ENCODE measurements at places on chromosomes 6 and 20. TPM values are rescaled to one million over a fixed set of nuclear protein-coding genes. Genes with fewer than 3 reads are reported as not detected.

DNA sequence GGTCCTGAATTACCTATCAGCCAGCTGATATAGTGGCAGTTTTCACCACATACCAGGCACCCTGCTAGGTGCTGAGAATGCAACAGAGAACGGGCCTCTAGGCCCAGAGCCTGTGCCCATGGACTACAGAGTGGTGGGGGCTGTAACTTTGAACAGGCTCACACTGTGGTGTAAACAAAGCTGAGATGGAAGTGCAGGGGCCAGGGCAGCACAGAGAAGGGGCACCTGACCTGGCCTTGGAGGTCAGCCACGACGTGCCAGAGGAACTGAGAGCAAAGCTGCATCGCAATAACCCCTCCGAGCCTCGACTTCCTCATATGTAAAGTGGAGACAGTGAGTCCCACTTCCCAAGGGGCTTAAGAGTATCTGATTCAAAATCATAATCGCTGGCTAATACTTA is 105.8 kb downstream of the MAFB start:
- no peak for DNase-seq

GRCh38 chr6:137320271-137320670 is 101.1 kb upstream of the IFNGR1 start:
- DNase-seq = no peak

DNA sequence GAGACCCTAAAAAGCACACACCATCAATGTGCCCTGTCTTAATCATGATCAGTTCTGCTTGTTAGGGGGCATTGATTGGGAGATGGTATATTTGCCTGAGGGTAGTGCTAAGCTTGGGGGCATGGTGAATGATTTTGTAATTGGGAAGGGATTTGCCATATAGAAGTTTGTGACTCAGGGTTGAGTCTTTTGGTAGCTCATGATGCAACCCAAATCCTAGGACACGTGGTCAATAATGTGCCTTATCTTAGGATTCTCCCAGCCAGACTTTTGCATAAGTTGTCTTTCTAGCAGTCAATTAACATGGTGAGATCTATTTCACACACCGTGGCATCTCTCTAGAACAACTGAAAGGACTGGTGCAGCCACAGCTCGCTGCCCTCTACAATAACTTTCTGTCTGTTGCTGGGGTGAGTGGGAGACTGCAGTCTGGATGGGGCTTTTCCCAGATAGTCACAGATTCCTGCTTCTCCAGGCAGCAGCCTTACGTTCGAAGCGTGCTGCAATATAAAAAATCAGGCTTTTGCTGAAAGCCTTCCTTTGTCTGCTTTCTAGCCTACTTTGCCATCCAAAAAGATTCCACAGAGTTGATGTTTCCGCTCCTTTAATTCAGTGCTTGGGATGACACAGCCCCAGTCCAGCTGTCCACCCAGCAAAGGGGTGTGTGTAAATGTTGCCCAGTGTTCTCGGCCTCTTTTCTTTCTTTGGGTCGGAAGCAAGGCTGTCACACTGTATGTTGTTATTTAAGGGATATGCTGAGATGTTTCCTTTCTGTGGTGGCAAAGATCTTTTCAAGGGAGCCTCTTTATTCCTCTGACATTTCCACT is 58.9 kb downstream of the ID4 start:
- DNase-seq = no peak

DNA sequence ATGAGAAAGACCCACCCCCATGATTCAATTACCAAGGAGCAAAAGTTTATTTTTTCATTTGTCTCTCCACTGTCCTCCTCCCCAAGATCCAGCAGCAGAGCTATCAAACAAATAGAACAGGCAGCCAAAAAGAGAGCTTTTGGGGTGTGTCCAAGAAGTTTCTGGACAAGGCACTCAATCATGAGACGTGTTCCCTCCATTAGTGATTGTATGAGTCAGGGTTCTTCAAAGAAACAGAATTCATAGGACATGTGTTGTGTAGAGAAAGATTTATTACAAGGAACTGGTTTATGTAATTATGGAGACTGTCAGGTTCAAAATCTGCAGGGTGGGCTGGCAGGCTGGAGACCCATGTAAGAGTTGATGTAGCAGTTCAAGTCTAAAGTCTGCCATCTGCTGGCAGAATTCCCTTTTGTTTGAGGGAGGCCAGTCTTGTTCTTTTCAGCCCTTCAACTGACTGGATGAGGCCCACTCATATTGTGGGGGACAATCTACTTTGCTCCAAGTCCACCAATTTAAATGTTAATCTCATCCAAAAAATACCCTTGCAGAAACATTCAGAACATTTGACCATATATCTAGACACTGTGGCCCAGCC is 248.1 kb upstream of the OPRM1 start:
- peak; percentile 2 for DNase-seq

DNA sequence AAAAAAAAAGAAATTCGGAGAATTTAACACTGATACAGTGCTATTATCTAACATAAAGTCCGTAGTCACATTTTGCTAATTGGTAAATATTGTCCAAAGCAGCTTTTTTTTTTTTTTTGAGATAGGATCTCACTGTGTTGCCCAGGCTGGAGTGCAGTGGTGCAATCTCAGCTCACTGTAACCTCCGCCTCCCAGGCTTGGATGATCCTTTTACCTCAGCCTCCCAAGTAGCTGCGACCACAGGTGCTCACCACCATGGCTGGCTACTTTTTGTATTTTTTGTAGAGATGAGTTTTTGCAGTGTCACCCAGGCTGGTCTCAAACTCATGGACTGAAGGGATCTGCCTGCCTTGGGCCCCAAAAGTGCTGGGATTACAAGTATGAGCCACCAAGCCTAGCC is 15.9 kb downstream of the MTO1 start:
- DNase-seq = no peak

- no peak for DNase-seq
Observed at GRCh38 chr6:26482338-26482737, 17.8 kb upstream of the BTN1A1 start.

GRCh38 chr20:37801921-37802320 is 101.0 kb upstream of the VSTM2L start:
- DNase-seq = no peak

DNA sequence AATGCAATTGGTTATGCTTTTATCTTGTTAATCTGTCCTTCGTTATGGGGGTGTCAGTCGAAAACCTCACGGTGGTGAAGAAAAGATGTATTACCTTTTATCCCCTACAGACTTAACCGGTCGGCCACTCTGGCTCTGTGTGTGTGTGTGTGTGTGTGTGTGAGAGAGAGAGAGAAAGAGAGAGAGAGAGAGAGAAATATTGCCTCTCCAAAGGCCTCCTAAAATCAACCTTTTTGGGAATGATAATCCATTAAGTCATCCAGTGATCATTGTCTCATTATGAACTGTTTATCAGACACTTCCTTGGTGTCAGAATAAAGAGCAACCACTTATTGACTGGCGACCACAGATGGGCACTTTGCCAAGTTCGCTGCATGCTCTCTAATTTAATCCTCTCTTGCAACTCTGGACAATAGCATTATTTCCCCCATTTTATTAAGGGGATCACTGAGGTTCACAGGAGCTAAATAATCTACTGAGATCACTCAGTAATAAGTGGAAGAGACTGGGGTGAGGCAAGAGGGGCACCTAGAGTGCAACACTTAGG is 30.7 kb downstream of the SLC35D3 start:
- DNase-seq = no peak

- no peak for DNase-seq
Observed at GRCh38 chr20:17795003-17795402, 95.2 kb downstream of the BANF2 start.

DNA sequence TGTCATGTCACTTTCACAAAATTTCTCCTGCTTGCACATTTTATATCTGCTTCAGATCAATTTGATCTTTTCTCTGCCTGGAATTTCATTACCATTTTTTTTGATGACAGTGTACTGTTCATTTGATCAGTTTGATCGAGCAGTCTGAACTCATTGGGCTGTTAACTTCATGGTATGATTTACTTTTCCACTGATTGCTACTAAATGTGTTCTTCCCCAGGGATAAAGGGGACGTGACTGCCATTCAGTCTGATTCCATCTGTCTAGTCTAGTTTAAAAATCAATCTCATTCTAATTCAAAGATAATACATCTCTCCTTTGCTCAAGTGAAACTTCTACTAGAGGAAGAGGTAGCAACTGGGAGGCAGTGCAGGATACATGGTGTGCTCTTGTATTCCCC is 21.1 kb downstream of the LAMP5 start:
- DNase-seq = no peak

- DNase-seq = no peak
Observed at GRCh38 chr20:49915118-49915379, 280 bp downstream of the SPATA2 start.

- DNase-seq = no peak
Observed at GRCh38 chr6:144400321-144400720, 115.2 kb downstream of the UTRN start.

DNA sequence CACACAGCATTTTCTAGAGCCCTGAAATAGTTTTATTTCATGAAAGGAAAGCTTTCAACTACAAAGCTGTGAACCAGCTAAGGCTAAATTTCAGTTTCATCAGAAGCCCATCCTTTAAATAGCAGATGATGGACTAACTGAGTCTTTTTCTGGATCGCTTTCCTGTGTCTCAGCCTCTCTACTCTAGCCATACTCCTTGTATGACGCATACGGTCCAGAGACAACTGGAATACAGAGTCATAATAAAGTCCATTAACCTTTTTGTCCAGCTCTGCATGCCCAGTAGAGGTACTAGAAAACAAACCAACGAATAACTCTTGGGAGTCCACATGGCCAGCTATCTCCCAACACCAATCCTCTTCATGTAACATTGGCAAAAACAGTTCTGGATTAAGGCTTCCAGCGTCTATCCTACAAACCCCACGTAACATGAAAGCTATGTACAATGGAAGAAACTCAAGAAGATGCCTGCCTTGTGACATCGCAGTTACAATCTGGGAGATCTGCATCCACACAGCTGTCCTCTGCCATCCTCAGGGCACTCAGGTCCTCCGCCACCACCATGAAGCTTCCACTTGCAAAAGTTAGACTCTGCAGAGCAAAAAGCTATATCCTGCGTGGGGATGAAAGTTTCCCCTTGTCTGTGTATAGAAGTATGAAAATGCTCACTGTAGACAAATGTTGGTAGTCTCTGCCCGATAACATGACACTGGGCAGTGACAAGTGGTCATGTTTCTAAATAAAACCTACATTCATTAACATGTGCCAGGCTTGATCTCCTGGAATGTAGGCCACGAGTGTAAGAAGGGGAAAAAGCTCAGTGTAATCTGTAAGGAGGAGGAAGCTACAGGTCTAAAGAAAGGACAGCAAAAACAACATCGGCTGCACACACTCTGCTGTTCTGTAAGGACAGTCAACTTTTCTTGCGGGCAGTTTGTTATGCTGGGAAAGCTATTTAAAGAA is 360.4 kb downstream of the ESR1 start:
- no peak for DNase-seq

- DNase-seq = no peak
Observed at GRCh38 chr6:72936766-72937559, 288.3 kb downstream of the KHDC1L start.

DNA sequence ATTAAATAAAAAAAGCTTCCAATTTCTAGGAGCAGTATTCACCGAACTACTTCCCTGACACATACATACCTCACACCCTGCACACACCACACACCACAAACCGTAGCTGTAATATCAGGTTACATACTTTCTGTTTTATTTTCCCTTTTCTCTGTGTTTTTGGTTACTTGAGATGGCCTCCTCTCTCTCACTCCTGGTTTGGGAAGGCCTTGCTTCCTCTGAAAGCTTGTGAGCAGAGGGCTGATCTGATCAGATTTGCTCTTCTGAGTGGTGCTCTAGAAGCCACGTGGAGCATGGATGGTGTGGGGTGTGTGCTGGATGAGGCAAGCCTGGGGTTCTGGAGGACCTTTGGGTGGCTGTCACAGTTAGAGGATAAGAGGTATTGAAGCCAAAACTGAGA is 20.9 kb downstream of the UTRN start:
- DNase-seq = peak; percentile 89

- DNase-seq = peak; percentile 25
Observed at GRCh38 chr6:52141596-52141995, 44.6 kb upstream of the IL17A start.

DNA sequence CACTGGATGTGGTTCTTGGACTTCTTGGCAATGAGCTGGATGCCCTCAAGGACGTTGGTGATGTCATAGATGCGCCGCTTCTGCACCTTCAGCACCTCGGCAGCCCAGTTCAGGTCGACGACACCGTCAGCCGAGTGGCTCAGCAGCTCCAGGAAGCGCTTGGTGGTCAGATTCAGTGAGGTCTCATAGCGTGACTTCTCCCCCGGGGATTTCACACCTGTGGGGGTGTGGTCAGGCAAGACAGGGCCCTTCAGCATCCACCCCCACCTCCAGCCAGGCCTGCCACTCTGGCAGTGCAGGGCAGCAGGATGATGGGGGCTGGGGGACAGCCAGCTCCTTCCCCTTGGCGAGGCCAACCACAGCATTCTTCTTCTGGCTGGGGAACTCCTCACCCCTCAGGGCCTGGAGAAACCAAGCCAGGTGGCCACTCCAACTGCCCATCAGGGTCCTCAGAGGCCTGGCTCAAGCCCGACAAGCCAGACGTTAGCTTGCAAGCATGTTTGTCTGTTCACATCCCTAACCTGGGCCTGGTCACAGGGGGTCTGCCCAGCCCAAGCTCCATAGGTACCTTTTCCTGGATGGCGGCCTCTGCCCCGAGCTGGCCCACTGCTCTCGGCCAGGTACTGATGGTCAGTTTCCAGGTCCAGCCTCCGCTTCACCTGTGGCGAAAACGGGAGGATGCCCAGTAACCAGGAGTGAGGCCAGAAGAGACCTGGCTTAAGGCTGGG is 5.7 kb upstream of the NECAB3 start:
- no peak for DNase-seq

DNA sequence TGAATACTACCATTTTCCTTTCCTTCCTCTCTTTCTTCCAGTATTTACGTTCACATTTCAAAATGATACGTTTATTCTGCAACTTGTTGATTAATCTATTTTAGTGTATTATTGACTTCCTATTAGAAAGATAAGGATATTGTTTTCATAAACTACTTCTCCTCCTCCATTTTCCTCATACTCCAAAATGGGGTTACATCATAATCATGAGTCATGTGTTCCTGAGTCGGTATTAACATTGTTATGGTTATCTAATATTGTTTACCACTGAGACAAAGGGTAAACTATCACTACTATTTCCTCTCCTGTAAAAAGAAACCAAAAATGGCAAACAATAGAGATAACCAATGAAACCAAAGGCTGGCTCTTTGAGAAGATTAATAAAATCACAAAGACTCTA is 126.5 kb upstream of the CDYL start:
- DNase-seq = peak; percentile 38

- no peak for DNase-seq
Observed at GRCh38 chr6:111997853-111998208, 56.1 kb upstream of the CCN6 start.

GRCh38 chr6:47165918-47166317 is 123.8 kb upstream of the ADGRF1 start:
- peak; percentile 61 for DNase-seq

Gene SUMO4
- total RNA-seq = 0.34 TPM

Gene FERMT1
- total RNA-seq = 8.3 TPM

Gene NRN1
- total RNA-seq = 40.7 TPM

Gene MRAP2
- 0.51 TPM for total RNA-seq

Gene MRPS18A
- 37.1 TPM for total RNA-seq

Gene CTAGE9
- total RNA-seq = not detected
